Substantia nigra (tissue), 51 donors: ENCODE measurements at places on chromosomes 13 and 19.
A peak's percentile ranks its signal among the peaks of the same experiment; 100 is the strongest.

DNA sequence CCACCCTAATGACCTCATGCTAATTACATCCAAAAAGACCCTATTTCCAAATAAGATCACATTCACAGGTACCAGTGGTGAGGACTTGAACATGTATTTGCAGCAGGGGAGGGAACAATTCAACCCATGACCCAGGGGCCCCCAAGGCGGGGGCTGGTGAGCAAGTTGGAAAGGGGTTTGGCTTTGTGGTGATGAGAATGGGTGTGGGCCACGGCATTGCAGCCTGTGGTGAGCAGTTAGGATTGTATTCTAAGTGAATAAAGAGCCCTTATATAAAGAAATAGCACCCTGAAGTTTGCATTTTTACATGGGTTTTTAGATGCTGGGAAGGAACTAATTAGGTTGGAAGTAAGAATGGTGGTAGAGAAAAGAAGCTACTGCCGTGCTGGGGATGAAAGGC lies 694.2 kb downstream of the EFNB2 start:
- no peak for DNase-seq

DNA sequence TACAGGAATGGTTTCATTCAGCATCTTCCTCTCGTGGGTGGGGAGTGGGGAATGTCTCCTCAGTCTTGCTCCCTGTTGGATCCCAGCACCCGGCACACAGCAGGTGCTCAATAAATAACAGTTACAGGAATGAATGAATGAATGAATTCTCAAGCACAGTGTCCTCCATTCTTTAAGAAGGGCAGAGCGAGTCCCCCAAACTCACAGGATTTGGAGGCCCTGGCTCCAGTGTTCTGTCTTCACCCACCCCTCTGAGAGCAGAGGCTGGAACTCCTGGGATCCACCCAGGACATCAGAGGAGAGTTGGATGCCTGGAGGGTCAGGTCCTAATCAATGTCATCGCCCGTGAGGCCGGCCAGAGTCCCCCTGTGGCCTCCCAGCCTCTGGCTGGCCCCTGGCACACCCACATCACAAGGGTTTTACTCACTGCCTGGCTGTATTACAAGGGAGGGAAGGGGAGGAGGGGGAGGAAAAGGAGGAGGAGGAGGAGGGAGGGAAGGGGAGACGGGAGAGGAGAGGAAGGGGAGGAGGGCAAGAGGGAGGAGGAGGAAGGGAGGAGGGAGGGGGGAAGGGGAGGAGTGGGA lies 8.7 kb upstream of the CREB3L3 start:
- no peak for DNase-seq

- peak; percentile 73 for DNase-seq
Measured at GRCh38 chr19:48812094-48812929, 1.5 kb upstream of the BCAT2 start.

- no peak for DNase-seq
Measured at GRCh38 chr19:4257025-4257424, 10.1 kb downstream of the YJU2 start.

GRCh38 chr13:37476874-37477273 lies 121.7 kb downstream of the POSTN start:
- no peak for DNase-seq

GRCh38 chr19:30064348-30064699 lies 122.3 kb downstream of the URI1 start:
- DNase-seq, result no peak

DNA sequence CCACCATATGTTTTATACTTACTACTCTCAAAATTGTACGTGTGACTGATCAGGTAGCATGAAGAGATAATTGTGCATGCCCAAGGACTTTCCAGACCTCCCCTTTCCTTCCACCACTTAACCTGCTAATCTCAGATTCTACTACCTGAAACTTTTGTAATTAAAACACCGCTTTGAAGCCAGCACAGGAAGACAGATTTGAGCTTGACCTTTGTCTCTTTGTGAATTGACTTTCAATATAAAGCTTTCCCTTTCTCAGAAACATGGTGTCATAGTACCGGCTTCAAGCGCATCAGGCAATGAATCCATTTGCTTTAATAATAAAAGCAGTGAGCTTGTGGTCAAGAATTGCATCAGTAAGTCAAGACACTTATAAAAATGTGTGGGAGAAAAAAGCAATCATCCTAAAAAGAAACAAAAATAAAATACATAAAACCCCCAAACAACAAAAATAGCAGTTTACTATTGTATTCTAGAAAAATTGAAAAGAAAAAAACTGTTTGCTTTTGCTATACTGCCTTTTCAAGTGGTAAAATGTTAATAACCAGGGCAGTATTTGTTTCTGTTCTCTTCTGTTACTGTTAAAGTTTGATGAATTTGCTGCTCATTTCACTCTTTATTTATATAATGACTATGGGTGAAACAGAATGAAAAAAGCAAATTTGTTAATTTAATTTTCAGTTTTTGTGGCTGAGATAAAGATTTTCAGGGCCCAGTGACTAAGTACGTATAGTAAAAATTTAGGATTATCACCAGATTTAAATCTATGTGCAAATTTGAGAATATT lies 2075.3 kb downstream of the PCDH9 start:
- DNase-seq, result no peak

GRCh38 chr19:30023330-30023729 lies 81.3 kb downstream of the URI1 start:
- no peak for DNase-seq

DNA sequence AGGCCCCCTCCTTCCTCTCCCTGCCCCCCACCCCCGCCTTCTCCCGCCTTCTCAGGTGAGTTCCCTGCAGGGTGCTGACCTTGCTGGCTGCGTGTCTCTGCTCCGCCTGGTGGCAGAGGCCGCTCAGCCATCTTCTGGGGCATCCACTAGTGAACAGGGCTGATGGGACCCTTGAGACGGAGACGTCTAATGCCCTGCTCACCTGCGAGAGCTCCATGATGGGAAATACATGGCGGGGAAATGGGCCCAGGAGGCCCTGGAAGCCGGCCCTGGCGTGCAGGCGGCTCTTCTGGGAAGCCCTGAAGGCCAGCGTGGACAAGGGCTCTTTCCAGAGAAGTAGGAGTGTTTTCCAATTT lies 15.2 kb upstream of the F7 start:
- no peak for DNase-seq

GRCh38 chr13:44667943-44668342 lies 91.8 kb upstream of the TSC22D1 start:
- DNase-seq, result no peak

DNA sequence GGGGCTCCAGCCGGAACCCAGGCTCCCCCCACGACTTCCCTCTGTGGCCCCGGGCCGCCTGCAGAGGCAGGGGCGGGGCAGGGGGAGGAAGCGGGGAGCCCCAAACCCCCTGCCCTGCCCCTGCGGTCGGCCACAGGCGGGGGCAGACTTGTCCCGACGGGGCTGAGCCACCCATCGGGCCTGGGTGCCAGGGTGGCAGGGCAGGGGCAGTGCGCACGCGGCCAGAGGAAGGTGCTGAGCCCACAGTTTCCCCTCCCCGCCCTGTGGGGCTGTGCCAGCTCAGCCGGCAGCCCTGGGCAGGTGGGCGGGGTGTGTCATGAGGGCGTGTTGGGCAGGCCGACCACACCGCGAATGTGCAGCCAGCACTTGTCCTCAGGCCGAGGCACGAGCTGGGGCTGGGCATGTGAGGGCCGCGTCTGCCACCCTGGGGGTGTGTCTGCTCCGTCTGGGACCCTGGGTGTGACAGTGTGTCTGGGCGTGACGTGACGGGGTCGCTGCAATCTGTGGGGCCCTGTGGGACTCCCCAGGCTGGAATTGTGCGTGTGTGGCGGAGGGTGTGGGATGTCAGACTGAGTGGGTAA lies 17.7 kb downstream of the CCDC97 start:
- peak; percentile 53 for DNase-seq

DNA sequence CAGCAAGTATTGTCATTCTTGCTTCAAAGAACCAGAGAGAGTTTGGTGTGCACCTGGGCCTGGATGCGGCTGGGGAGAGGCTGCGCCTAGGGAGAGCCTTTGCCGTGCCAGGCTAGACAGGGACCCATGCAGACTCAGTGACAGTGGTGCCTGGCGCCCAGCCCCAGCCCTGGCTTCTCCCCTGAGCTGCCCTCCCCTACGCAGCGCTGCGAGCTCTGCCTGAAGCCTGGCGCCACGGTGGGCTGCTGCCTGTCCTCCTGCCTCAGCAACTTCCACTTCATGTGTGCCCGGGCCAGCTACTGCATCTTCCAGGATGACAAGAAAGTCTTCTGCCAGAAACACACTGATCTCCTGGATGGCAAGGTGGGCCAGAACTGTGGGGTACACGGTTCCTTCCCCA lies 12.0 kb downstream of the KMT2B start:
- no peak for DNase-seq

GRCh38 chr19:38287604-38288003 lies 16.4 kb upstream of the C19orf33 start:
- peak; percentile 27 for DNase-seq

DNA sequence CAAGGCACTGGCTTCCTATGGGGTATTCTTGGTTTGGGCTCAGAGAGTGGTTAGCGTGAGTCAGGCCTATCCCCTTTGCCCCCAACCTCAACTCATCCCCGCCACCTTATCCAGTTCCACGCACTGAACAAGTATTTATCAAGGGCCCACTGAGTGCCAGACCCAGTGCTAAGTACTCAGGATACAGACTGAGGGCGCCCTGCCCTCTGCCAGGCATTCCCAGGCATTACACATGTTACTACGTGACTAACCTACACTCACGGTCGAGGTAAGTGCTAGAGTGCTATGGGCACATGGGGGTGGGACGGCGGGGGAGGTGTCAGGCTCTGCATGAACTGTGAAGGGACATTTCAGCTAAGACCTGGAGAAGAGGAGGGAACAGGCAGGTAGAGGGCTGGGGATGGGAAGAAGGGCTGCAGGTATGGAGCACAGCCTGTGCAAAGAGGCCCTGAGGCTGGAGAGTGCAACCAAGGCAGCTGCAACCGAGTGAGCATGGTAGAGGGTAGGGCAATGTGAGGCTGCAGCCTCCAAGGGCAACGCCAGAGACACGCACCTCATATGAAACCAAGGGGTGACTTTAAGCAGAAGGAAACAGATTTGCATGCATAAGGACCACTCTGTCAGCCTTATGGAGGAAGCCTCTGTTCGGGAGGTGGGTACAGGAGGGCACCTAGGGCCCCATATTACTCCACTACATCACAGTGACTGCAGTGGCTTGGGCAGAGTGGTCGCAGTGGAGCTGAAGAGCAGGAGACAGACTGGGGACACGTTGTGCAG lies 22.5 kb downstream of the DHRS12 start:
- no peak for DNase-seq

GRCh38 chr19:39599116-39599515 lies 3.2 kb upstream of the LGALS13 start:
- DNase-seq, result no peak

GRCh38 chr13:57640607-57641006 lies 9.1 kb downstream of the PCDH17 start:
- no peak for DNase-seq

DNA sequence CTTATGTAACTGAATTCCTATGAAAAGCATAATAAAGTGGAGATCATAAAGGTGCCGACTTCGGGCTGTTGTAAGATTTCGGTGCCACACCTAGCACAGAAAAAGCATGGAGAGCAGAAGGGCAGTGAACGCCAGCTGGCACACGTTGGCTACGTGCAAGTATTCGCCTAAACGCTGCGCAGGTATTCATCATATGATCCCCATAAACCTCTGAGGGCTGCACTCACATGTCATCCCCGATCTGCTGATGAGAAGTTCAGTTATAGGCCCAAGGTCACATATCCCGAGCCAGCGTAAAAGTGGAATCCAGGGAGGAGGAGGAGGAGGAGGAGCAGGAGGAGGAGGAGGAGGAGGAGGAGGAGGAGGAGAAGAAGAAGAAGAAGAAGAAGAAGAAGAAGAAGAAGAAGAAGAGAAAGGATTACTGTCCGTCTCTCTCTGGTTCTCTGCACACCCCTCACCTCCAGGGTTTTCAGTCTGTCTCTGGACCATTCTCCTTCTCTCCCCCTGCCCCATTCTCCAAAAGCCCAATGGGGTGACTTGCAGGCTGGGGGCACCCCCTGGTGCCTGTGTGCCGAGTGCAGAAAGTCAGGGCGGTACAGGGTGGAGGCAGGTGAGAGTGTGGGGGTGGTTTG lies 18.6 kb upstream of the CYP2S1 start:
- no peak for DNase-seq

GRCh38 chr19:28027116-28027515 lies 1185.8 kb downstream of the UQCRFS1 start:
- no peak for DNase-seq

- DNase-seq, result no peak
Measured at GRCh38 chr13:74661851-74662250, 527.6 kb upstream of the KLF12 start.

DNA sequence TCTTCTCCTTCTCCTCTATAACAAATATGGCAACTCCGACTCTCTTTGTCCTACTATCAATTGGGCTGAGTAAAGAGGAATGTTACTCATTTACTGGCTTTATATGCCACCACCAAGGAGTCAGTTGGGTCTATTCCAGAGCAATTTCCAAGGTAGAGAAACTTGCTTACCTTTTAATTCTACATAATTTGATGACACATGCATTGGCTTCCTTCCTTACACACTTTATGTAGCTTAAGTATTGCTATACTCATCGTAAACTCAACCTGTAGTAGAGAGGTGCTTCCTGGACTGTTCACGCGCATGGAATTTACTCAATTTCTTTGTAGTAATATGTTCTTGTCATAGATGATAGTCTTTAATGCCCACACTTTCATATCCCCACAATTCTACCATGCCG lies 160.7 kb downstream of the LMO7 start:
- DNase-seq, result no peak

GRCh38 chr13:95083758-95084157 lies 217.5 kb downstream of the ABCC4 start:
- no peak for DNase-seq

DNA sequence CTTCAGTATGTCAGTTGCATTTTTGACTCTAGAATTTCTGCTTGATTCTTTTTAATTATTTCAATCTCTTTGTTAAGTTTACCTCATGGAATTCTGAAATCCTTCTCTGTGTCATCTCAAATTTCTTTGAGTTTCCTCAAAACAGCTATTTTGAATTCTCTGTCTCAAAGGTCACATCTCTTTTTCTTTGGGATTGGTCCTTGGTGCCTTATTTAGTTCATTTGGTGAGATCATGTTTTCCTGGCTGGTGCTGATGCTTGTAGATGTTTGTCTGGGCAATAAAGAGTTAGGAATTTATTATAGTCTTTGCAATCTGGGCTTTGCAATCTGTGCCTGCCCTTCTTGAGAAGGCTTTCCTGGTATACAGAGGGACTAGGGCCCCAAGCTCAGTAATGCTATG lies 18.5 kb upstream of the KBTBD7 start:
- no peak for DNase-seq

DNA sequence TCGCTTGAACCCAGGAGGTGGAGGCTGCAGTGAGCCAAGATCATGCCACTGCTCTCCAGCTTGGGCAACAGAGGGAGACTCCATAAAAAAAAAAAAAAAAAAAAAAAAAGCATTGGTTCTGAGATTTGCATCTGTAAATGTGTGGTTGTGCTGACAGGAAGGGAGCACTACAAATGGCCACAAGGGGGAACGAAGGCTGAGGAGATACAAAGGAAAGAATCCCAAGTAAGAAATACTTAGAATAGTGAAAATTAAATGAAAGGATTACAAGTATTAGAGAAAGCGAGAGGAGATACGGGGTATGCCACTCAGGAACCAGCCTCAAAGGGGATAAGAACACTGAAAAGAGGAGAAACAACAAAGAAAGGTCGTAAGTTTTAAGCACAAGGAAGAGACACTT lies 284.9 kb downstream of the KLF12 start:
- DNase-seq, result no peak
